ENCODE measurements at places on chromosomes 4 and X.

DNA sequence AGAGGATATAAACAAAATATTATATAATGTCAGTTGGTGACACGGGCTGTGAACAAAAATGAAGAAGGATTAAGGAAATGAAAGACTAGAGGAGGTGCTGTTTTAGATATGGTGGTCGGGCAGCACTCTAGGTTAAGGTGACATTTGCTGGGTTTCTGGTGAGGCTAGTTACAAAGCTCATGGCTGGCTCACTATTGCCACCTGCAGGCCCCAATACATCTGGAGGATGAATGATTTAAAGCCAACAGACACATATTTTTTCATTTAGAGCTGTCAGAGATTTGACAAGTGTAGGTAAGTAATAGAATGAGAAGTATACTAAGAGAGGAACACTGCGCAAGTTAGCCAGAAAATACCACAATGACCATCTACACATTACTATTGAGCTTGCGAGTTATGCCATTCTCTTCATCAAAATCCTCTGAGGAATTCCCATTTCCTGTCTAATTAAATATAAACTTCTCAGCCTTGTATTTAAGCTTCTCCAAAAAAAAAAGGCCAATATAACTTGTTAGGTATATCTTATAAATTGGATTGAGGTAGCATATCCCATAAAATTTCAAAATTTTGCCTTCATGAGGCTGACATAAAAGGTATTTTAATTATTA lies 6.4 kb upstream of the FGG start:
- H3K36me3 ChIP-seq, result no peaks in the 10 kb centered on the region
- H3K27ac ChIP-seq, result no peak overlapping the region
- peaks cover 2% of the 10 kb centered on the region for H3K4me1 ChIP-seq
- H3K27me3 ChIP-seq, result peaks cover 29% of the 10 kb centered on the region

DNA sequence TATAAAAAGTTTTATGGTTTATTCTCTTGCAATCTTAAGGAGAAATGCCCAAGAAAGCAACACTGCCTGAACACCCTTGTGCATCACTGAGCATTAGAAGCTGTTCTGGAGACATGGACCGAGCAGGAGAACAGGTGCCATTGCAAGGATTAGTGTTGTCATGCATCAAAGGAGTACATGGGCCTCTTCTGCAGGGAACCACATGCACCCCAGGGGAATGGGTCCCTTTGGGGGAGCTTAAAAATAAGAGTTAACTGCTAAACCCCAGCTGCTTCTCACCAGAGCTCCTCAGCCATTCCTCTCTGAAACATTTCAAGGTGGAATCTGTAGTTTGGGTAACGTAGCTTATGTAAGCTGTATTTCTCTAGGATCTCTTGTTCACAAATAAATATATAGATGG lies 353.0 kb upstream of the SLC7A11 start:
- H3K27me3 ChIP-seq, result no peaks in the 10 kb centered on the region
- H3K4me3 ChIP-seq, result no peak overlapping the region
- no peak for DNase-seq
- H3K4me1 ChIP-seq, result peaks cover 29% of the 10 kb centered on the region

DNA sequence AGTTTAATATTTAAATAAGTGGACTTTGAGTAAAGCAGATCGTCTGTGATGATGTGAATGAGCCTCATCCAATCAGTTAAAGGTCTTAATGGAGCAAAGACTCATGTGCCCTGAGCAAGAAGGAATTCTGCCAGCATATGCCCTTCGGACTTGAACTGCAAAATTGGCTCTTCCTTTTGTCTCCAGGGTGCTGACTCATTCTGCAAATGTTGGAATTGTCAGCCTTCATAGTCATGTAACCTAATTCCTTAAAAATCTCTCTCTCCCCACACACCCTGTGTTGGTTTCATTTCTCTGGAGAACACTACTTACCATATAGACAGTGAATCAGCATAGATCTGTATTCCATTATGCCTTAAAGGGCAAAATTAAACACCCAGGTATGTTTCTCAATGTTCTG lies 609.8 kb upstream of the GALNTL6 start:
- no peaks in the 10 kb centered on the region for H3K27me3 ChIP-seq
- H3K27ac ChIP-seq, result no peak overlapping the region
- no peaks in the 10 kb centered on the region for H3K36me3 ChIP-seq
- DNase-seq, result no peak
- peaks cover 3% of the 10 kb centered on the region for H3K4me1 ChIP-seq

GRCh38 chrX:109362101-109362500 lies 119.8 kb downstream of the GUCY2F start:
- no peaks in the 10 kb centered on the region for H3K27me3 ChIP-seq
- no peaks in the 10 kb centered on the region for H3K36me3 ChIP-seq
- DNase-seq, result no peak
- no peak overlapping the region for H3K27ac ChIP-seq
- H3K4me1 ChIP-seq, result peaks cover 9% of the 10 kb centered on the region

- H3K36me3 ChIP-seq, result peaks cover 9% of the 10 kb centered on the region
- peaks cover 32% of the 10 kb centered on the region for H3K4me1 ChIP-seq
- DNase-seq, result no peak
Measured at GRCh38 chrX:23668335-23668734, 1.0 kb downstream of the PRDX4 start.

GRCh38 chr4:144820011-144820727 lies 174.2 kb downstream of the HHIP start:
- H3K36me3 ChIP-seq, result no peaks in the 10 kb centered on the region
- H3K4me3 ChIP-seq, result no peak overlapping the region
- no peaks in the 10 kb centered on the region for H3K27me3 ChIP-seq
- H3K4me1 ChIP-seq, result peaks cover 22% of the 10 kb centered on the region
- DNase-seq, result no peak
- H3K27ac ChIP-seq, result peak overlapping the region; percentile 19

DNA sequence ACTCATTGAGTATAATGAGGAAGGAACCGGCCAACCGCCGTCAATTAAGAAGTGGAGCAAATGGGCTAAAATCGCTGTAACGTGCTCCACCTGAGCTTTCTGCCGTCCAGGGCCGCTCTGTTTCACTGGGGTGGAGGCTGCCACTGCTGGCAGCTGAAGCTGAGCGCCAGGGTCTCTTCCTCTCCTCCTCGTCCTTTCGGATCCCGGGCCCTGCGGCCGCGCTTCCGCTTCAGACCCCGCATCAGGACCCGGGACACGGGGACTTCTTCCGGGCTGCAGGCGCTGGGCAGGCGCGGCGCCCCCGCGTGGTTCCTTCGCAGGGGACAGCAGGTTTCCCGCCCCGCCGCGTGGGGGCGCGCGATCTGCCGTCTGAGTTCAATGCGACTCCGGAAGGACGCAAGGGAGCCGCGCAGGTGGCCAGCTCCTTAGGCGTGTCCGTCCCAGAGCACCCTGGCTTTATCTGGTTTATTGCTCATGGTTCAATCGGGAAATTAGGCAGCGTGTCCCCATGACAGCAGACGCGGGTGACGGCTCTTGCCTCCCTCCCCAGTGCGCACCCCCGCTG lies 519.8 kb downstream of the TRIML1 start:
- H3K4me1 ChIP-seq, result peaks cover 10% of the 10 kb centered on the region
- H3K4me3 ChIP-seq, result no peak overlapping the region
- no peak for DNase-seq
- no peak overlapping the region for H3K27ac ChIP-seq
- no peaks in the 10 kb centered on the region for H3K36me3 ChIP-seq
- H3K27me3 ChIP-seq, result no peaks in the 10 kb centered on the region

Measured in chondrocyte (in vitro differentiated cells).